ENCODE measurements at places on chromosomes 2 and 18.

- no peak for DNase-seq
These were observed 5.0 kb downstream of the TANK start for GRCh38 chr2:161165266-161165665.

- no peak for DNase-seq
These were observed 157.1 kb downstream of the ACTR3 start for GRCh38 chr2:114046866-114047435.

GRCh38 chr2:3212061-3212362, 165.6 kb downstream of the EIPR1 start:
- no peak for DNase-seq

DNA sequence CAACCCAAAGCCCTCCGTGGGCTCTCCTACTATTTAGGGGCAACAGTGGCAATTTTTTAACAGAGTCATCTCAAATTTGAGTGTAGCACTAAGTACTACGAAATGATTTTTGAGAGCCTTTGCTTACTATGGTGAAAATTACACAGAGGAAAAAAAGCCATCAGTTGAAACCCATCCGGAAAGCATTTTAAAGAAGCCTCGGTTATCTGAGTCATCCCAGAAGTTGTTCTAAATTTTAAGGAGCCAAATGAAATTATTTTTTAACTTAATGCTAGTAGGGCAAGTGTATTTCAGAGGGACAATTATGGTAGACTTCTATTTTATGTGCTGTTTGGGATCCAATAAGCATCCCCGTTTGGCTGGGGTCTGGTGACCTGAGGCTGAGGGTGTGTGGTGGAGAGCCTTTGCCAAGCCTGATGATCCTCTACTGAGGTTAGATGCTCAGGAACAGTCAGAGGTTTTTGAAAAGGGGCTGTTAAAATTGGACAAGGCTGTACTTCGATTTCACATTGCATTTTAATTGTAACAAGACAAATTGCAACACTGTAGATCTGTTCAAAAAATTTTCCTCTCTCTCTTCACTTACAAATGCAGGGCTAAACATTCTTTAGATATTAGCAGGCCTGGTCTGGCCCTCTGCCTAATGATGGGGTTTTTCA, 47.0 kb downstream of the RAPGEF4 start:
- DNase-seq = no peak

GRCh38 chr2:150462770-150463169, 24.7 kb downstream of the RND3 start:
- DNase-seq = no peak

- DNase-seq = no peak
These were observed 179.4 kb upstream of the ZFP36L2 start for GRCh38 chr2:43405829-43406228.

DNA sequence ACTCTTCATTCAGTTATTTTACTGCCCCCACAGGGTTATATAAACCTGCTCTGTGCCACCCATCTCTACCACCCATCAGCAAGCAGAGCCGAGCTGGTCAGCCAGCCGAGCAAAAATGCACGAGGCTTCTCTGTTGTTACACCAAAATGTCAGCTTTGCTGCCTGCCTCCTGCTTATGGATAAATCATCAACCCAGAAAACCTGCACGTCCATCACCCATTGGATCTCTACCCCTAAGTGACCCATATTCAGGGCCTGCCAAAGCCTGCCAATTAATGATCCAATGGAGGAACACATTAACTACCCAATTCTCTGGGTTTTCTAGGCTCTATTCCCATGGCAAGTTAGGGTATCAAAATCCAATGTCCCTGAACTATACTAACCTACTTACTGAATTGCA, 365.5 kb upstream of the ACVR2A start:
- DNase-seq = no peak

- DNase-seq = no peak
These were observed 1351.7 kb upstream of the FAM98A start for GRCh38 chr2:34950797-34951196.

DNA sequence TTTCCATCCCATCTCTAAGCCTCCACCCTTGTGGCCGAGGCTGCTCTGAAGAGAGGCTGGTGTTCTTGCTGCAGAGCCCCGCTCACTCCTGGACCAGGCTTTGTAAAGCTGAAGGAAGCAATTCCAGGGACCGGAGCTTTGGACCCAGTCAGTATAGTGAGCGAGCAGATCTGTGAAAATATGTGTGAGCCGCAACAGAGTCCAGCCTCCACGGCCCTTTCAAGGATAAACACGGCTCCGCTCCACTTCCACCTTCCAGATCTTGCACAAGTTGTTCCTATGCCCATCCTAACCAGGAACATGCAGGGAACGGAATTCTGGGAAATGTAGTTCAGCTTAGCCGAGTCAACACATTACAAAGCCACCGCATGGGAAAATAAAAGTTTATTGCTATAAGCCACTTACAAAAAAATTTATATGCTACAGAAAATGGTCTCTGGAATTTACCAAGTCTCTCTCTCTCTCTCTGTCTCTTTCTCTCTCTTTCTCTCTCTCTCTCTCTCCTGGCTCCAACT, 151.7 kb upstream of the ZNF521 start:
- DNase-seq = no peak

- peak; percentile 70 for DNase-seq
These were observed 10.0 kb upstream of the PROC start for GRCh38 chr2:127408004-127408806.
